ENCODE measurements at places on chromosomes 4 and X.

- DNase-seq = no peak
Observed at GRCh38 chr4:30720661-30721184, 554 bp downstream of the PCDH7 start.

- no peak for DNase-seq
Observed at GRCh38 chr4:153619811-153620210, 64.3 kb upstream of the TLR2 start.

DNA sequence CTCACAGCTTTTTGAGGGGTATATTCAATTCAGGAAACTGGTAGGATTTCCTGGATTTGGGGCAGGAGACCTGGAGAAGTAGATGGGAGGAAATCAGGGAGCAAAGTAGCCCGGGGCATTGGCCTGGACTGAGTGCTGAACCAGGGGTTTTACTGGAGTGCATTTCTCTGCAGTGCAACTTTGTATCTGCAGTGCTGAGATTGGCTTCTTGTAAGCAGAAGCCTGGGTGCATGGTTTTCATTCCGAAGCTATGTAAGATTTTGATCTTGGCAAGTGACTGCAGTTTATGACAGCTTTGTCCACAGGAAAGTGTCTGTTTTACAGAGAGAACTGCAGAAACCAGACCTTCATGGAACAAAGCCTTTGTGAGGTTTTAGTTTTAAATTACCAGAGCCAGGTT is 158.3 kb downstream of the SPCS3 start:
- DNase-seq = no peak

DNA sequence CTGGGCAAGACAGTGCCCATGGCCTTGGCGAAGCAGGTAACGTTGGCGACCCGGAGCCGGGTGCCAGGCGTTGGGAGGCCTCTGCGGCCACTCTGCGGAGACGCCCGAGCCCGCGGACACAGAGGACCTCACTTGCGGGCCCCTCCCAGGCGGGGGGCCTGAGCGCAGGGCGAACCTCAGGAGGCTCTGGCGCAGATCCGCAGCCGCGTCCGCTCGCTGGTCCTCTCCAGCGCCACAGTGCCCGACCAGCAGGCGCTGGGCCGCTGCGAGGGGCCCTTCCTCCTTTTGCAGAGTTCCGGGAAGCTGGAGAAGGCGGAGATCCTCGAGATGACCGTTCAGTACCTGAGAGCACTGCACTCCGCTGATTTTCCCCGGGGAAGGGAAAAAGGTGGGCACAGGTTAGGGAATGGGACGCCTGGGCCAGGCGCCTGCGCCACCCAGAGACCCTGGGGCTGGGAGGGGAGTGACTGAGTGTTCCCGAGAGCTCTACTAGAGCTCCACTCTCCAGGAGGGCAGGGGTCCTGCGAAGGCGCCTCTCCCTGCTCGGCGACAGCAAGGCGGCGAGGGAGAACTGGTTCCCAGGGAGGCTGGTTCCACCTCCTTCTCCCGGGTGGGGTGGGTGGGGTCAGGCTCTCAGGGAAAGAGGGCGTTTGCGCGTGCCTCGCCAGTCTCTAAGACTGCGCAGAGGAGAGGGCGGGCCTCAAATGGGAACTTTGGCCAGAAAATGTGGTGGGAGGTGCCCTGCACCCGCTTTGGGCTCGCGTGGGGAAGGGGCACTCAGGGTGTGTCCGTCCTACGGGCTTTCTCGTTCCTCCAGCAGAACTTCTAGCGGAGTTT is 1.4 kb downstream of the HELT start:
- no peak for DNase-seq

DNA sequence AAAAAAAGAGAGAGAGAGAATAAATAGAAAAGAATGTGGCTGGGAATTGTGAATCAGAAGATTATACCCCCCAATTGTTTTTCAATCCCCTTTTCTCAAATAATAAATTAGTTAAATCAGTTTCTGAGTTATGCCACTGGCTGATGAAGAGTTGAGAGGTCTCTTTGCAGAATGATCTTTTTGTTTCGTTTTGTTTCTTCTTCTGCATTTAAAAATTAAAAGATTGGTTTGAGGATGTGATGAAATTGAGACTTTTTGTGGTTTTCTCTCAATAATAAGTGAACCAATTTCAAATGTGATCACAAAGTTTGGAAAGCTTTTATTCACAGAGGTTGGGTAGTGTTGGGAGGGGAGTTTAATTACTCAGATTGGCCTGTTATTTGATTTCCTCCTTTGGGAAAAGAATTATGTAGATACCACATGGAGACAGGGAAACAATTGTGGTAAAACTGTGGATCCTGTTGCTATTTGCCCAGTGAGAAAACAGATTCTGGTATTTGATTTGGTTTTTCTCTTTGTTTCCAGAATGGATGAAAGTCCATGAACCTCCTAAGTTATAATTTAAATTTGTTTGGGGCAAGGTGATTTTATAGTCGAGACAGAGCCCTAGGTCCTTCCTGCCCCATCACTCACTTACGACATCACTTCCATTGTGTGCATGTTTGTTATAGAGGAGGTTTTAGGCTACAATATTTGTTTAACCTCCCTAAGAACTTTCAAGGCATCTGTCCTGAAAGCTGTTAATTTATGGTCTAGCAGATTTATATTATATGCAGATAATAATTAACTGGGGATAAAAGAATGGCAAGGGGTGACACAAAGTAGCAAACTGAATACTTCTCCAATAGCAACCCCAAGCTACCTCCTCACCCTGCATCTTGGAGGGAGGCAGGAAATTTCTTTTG is 92.0 kb upstream of the BMPR1B start:
- no peak for DNase-seq

DNA sequence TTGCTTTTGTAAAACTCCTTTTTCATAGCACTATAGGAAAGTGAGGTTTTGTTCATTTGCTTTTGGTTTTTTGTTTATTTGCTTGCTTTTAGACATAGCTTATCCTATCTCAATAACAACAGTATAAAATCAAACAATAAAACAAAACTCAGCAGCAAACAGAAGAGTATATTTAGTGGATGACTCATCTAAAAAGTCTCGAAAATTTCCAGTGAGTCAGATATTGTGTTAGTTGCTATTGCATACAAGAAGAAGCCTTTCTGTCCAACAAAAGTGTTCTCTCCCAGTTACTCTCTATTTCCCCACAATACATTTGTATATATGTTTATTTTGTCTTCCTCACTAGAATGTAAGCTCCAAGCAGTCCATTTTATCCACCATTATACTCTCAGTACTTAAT is 36.0 kb upstream of the NPNT start:
- DNase-seq = no peak

DNA sequence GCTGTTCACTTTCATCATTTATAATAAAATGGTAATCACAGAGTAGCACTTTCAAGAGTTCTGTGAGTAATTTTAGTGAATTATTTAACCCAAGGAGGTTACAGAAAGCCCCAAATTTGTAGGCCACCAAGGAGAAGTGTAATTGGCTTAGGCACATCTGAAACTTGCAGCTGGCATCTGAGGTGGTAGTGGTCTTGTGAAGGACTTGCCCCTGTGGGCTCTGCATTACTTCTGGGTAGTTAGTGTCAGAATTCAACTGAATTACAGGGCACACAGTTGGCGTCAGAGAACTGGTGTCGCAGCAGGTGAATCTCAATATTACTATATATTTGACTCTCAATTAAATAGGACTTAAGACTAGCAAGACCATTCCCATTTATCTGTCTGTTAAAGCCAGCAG is 36.9 kb downstream of the GPR174 start:
- no peak for DNase-seq

All from T-helper 1 cell (primary cell).